ENCODE measurements at places on chromosomes 16 and 17. TPM values are rescaled to one million over a fixed set of nuclear protein-coding genes. Genes with fewer than 3 reads are reported as not detected.
A peak's percentile ranks its signal among the peaks of the same experiment; 100 is the strongest.

The EXOC3L1 gene
- 3.6 TPM for total RNA-seq

The AURKB gene
- total RNA-seq, result 21.0 TPM

The OR1E2 gene
- not detected for total RNA-seq

The TBX2 gene
- total RNA-seq, result 10.5 TPM

The FBXO39 gene
- total RNA-seq, result not detected

The CPHXL2 gene
- not detected for total RNA-seq

The ATAD5 gene
- total RNA-seq, result 4.9 TPM

The CFAP97D1 gene
- total RNA-seq, result not detected

- peak; percentile 21 for DNase-seq
These were observed 29.3 kb downstream of the NDEL1 start for GRCh38 chr17:8464941-8465340.

DNA sequence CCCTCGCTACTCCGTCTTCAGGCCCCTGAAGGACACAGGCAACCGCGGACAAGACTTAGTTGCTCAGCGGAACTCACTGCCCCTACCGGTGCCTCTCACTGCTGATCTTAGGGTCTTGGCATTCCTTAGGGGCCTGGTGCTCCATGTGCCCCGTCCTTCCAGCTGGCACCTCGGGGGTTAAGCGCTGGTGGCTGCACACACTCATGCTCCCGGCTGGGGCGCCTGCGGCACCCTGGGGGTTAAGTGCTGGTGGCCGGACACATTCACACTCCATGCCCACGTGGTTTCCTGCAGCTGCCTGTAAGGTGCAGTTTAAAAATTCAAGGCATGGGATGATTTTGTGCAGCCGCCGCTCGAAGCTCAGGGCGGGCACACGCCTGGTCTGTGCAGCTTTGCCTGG, 45.1 kb downstream of the BAIAP2 start:
- DNase-seq, result no peak

- DNase-seq, result no peak
These were observed 47.9 kb downstream of the WDR59 start for GRCh38 chr16:74936902-74937560.

DNA sequence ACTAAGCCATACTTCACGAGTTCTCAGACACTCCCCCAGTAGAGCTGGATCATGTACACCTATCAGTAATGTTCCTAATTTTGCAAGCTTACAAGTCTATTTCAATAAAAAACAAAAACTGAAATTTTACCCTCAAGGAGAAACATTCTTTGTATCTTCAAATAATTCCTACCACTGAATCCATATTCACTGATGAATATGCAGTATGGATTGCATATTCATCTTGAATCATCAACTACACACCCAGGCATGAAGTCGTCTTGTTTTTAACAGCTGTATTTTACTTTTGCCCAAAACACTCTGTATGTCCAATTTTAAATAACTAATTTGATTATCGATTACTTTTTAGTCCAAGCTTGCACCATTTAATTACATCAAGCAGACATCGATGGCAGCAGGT, 31.8 kb downstream of the ZDHHC7 start:
- no peak for DNase-seq

DNA sequence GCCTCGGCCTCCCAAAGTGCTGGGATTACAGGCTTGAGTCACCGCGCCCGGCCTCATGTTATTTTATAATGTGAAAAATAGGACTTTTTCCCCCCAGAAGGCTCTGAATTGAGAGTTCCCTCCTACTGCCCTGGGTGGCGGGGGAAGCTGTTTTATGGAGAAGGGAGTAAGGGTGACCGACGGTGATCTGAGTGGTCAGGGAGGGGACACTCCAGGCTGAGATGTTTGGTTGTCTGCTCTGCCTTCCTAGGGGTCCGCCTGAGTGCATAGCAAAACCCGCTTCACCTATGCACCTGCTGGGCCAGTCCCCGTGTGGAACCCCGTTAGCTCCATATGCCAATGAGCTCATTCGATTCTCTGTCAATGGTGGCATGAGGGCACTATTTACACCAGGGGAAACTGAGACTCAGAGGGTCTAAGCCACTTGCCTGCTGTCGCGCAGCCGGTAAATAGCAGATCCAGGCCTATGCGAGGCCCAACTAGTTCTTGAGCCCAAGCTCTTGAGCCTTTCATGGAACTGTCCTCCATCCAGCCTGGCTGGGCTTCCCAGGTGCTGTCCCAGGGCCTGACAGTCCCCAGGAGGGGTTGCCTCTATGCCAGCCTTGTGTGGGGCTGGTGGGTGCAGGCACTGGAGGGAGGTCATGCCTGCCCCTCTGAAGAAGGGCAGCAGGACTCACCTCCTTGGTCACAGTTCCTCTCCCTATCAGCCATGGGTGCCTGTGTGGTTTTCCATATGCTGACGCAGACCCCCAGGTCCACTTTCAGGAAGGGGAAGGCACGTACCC, 1.7 kb upstream of the GJD3 start:
- no peak for DNase-seq

DNA sequence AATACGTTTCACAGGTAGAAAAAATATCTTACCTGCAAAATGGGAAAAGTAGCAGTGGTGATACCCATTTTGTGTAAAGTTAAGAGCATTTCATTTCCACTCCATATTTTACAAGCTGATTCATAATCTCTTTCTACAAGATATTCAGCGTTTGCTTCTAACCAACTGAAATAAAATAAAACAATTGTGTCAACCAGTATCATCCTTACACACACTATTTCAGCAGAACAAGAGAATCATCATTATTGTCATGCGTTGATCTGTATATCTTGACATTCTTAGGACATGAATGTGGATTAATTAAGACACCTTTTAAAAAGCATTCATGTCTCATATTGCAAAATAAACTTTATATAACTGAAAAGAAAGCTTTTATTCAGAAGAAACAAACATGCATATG, 69.8 kb downstream of the BRIP1 start:
- DNase-seq, result no peak

DNA sequence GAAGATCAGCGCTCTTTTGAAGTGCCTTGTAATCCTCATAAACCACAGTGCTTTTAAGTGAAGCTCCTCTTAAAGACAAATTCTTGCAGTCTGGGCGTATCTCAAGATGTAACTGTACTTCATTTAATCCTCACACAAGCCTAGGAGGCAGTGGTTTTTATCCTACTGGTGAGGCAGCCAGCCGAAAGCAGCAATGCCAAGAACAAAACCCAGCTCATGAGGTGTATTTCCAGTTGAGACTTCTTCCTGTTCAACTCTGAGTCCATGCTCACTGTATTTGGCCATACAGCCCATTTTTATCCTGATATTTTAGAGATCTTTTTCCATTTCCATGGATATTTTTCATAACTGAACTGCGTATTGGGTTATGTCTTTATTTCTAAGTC, 13.7 kb downstream of the CTRB2 start:
- peak; percentile 41 for DNase-seq

GRCh38 chr17:3038941-3039340, 24.5 kb downstream of the OR1D5 start:
- DNase-seq, result no peak

DNA sequence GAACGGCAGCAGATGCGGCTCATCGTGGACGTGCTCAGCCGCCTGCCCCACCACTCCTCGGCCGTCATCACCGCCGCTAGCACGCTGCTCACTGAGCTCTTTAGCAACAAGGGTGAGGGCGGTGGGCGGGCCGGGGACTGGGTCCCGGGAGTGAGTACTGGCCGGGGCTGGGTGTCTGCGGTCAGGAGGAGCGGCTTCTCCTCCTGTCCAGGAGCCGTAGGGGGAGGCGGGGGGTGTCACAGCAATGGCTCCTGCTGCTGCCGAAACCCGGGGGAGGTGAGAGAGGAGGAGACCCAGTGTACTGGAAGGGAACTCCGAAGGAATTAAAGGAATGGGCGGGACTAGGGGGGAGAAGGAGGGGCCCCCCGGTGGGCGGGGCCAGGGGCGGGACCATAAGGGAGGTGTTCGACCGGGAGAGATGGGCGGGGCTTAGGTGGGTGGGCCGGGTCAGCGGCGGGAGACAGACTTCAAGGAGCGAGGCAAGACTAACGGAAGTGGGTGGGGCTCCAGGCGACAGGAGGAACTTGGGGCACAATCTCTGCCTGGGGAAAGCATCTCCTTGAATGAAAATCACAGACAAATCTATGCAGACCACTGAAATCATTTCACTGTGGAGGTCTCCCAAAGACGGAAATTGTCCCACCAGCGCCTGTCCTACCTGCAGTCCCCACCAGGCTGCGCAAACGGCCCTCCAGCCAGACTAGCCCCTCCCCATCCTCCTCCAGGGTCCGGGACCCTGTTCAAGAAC, 2.4 kb downstream of the NAGS start:
- peak; percentile 97 for DNase-seq
